ENCODE measurements at places on chromosomes 5 and 9.

DNA sequence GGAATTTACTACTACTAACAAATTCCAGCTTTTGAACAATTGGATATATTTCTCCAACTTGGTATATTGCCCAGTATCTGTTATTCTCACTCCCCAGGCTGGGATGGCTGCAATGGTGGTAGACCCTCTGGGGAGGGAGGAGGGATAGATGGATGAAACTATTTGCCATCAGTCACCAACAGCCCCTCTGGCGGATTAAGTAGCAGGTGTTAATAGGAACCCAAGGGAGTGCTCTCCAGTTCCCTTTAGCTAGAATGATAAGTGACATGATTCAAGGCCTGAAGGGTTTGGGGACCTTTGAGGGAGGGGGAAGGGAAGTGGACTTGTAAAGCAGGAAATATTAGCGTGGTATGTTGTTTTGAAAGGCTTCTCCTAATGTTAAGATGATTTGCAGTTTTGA, 824.0 kb upstream of the ARRDC3 start:
- DNase-seq: no peak

DNA sequence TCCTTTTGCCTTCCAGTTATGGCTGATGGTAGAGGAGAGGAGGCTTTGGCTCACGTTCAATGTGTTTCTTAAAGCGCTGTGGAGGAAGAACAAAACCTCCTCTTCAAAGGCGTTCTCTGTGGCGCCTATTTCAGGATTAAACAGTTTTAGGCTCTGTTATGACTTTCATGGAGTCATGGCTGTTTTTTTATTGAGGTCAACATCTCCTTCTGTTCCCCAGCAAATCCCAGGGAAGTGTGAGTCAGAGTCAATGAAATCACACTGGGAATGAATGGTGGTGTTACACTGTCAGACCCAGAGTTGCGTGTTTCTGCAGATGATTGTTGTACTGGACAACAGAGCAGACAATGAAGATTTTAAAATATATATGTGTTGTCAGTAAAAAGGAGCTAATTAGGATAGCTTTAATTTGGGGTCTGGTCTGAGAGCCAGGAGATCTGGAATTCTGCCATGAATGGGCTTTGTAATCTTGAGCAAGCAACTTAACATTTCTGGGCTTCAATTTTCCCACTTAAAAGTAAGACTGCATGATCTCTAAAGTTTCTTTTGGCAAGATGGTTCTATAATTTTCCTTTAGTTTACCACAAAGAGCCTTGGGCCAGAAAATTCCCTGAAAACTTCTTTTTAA, 240.7 kb downstream of the CSNK1G3 start:
- no peak for DNase-seq

GRCh38 chr9:27785714-27786100, 212.4 kb upstream of the C9orf72 start:
- DNase-seq: no peak

DNA sequence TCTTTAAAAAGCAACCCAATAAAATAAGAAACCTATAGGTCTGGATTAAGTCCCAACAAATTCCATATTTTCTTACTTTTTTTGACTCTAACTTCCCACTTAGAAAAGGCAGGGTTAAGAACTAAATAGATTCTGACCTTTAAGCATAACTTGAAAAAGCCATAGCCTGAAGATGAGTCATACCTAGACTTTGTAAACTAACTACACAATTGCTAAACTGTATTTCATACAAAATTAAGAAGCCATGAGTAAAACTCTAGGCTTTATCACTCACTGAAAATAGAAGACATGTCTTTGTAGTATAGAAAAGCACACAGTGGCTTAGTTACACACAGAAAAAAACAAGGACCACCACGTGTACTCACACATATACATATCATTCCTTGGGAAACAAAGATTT, 51.5 kb downstream of the MLLT3 start:
- no peak for DNase-seq

DNA sequence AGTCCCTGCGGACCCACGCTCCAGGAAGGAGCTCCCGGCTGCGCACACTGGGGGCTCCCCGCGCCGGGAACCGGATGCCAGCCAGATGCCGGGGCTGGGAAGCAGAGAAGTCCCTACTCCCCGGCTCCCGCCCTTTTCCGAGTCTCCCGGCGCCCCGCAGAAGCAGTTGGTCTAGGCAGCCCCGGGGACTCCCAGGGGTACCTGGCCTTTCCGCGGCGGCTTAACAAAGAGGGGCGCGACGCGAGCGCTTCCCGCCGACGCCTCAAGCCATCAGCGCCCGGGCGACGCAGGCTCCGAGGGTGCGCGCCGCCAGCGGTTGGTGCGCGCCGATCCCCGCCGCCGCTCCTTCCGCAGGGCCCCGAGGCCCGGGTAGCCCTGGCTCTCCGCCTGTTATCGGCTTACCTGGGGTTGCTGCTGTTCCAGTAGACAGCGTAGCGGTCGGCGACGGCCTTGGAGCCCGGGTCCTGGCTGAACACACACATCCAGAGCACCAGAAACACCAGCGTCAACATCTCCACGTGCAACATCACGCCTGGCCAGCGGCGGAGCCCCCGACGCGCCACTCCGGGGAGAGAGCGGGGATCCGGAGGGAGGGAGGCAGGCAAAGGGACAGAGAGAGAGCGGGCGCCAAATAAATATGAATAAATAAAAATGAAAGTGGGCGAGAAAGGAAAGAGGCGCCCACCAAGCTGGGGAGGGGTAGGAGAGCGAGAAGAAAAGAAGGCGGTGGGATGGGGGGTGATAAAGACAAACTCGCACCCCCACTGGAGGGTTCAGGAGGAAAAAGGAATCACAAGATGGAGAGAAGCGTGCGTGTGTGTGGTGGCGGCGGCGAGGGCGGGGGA, 428 bp downstream of the EFNA5 start:
- no peak for DNase-seq

Measured in CD4-positive, alpha-beta T cell (primary cell).